ENCODE measurements at places on chromosomes 2 and 18.

GRCh38 chr18:29351171-29351570, 1174.2 kb upstream of the CDH2 start:
- no peak for DNase-seq

DNA sequence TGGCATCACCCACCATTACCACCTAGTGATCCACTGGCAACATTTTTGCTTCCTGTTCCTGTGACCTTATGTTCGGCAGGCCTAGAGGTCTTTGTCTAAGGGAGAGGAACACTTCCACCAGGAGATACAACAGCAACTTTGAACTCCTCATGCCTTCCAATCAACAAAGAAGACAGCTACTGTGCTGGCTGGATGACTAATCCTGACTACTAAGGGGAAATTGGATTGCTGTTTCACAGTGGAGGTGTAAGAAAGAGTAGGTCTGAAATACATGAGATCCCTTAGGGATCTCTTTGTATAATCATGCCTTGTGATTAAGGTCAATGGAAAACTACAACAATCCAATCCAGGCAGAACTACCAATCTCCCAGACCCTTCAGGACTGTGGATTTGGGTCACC, 45.2 kb downstream of the EIF2AK3 start:
- DNase-seq, result no peak

GRCh38 chr2:98347298-98348065, 1.2 kb downstream of the CNGA3 start:
- DNase-seq, result no peak

DNA sequence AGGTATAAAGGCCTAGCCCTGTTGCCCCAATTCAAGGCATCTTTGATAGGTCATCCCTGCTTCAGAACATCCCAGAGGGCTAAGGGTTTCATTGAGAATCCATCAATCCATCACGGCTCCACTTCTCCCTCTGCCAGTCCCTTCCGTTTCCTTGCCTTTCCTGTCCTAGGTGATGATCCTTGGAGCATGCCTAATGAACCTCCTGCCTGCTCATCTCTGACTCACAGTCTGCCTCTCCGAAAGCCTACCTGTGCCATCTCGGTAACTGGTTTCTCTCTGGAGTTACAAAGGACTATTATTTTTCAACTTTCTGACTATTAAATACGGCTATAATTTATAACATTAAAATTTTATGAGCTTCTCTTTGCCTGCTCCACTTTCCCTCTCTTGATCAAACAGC, 36.7 kb upstream of the OSBPL6 start:
- no peak for DNase-seq

- DNase-seq, result no peak
Observed at GRCh38 chr2:168528016-168528415, 71.9 kb downstream of the CERS6 start.

- DNase-seq, result no peak
Observed at GRCh38 chr2:161085149-161085548, 75.1 kb upstream of the TANK start.

GRCh38 chr2:110170102-110170501, 34.7 kb downstream of the NPHP1 start:
- no peak for DNase-seq

DNA sequence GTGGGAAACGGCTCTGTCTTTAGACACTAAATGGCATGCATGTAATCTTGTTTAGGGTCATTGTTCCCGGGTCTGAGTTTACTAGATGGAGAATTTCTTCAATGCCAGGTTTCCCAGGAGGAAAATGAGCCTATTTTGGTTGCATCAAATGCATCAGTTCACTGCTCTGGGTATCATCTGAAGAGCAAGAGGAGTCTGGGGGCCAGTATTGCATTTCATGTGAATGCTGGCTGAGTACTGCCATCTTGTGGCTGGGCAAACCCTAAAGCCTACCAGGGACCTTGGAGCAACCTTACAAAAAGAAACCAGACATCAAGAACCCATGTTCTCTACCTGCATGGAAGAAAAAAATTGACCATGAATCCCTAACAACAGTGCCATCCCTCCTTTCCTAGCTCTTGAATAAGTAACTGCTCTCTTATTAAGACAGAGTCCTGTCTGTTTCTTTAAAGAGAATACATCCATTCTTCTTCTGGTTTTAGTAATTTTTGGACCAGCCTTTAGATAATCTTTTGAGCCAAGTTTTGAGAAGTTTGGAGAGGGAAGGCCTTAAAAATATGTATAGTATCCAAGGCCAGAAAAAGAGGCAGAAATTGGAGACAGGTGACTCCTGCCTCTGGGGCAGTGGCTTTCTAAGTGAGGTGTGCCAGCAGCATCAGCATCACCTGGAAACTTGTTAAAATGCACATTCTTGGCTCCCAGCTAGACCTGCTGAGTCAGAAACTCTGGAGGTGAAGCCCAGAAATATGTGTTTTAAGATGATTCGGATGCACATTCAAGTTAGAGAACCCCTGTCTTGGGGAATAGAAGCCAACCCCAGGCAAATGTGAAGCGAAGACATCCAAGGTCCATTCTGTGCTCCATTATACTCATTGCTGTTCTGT, 261.0 kb upstream of the CXCR4 start:
- DNase-seq, result peak; percentile 47

GRCh38 chr18:69664399-69664798, 263.7 kb downstream of the DOK6 start:
- no peak for DNase-seq

DNA sequence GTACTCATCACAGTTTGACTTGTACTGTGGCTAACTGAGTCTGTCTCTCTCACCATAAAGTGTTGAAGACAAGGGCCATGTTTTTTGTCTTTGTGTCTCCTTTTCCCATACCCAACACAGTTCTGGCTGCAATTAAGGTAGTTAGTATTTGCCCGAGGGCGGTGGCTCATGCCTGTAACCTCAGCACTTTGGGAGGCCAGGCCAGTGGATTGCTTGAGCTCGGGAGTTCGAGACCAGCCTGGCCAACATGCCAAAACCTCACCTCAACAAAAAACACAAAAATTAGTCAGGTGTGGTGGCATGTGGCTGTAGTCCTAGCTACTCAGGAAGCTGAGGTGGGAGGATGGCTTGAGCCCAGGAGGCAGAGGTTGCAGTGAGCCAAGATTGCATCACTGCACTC, 6.9 kb upstream of the KIF3C start:
- DNase-seq, result no peak

GRCh38 chr2:128774320-128775216, 455.9 kb upstream of the HS6ST1 start:
- DNase-seq, result no peak

- no peak for DNase-seq
Observed at GRCh38 chr2:210782222-210782621, 225.8 kb downstream of the CPS1 start.

- DNase-seq, result no peak
Observed at GRCh38 chr2:127423478-127423843, 5.2 kb downstream of the PROC start.

DNA sequence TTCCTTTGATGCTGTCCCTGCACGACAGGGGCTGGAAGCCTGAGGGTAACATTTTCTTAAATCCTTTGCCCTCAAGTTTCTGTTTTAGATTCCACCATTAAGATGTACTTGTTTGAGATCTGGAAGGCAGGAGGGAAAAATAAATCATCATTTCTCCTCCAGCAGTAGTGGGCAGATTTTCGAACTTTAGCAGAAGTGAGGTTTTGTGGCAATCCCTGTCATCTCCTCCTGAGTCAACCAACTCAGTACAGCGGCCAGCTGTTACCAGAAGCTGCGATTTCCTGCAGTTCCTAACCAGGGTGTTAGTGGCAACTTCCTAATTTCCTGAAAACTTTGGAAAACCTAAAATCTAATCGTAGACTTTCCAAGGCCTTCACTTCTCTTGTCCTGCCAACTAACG, 517.2 kb upstream of the ACVR2A start:
- DNase-seq, result no peak

GRCh38 chr2:110740747-110741349, 8.5 kb downstream of the ACOXL start:
- DNase-seq, result no peak

DNA sequence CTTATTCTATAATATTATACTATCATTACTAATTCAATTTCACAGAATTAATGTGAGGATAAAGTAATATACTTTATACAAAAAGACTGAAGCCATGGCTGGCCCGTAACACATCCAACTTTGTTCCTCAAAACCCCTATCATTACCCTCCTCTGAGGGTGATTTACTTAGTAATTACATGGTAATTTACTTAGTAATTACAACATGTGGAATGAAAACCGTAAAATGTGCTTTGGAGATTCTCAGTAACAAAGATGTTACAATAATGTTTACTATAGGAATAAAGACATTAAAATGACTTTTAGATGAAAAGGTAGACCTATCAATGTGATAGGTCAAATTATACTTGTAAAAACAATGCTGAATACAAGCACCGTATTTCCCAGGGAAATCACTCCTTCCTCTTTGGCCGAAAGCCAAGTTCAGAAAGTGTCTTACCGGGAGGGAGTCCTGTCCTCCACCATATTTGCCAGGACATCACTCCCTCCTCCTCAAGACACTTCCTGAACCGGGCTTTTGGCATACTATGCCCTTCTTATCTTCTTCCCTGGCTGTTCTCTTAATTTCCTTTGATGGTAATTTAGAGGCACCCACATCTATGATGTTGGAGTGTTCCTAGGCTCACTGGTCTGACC, 1047.8 kb downstream of the SOCS6 start:
- no peak for DNase-seq

- DNase-seq, result peak; percentile 63
Observed at GRCh38 chr2:181104512-181105115, 124.2 kb downstream of the UBE2E3 start.

GRCh38 chr18:2522112-2522511, 49.2 kb downstream of the METTL4 start:
- no peak for DNase-seq

DNA sequence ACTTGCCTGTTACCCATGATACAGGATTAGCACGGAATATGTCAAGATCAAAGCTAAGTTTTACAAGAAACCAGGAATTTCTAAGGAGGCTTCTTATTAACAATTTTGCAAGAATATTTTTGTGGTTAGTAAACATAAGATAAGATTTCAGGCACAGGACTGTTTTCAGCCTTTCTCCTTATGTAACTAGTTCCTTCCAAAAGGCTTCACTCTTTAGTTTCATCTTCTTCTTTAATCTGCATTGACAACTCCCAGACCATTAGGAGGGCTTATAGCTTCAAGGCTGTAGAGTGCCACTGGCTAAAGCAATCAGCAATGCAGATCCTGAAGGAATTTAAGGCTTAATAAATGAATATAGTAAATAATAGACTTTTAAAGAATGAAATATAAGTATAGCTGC, 29.3 kb downstream of the SLC14A1 start:
- DNase-seq, result no peak

DNA sequence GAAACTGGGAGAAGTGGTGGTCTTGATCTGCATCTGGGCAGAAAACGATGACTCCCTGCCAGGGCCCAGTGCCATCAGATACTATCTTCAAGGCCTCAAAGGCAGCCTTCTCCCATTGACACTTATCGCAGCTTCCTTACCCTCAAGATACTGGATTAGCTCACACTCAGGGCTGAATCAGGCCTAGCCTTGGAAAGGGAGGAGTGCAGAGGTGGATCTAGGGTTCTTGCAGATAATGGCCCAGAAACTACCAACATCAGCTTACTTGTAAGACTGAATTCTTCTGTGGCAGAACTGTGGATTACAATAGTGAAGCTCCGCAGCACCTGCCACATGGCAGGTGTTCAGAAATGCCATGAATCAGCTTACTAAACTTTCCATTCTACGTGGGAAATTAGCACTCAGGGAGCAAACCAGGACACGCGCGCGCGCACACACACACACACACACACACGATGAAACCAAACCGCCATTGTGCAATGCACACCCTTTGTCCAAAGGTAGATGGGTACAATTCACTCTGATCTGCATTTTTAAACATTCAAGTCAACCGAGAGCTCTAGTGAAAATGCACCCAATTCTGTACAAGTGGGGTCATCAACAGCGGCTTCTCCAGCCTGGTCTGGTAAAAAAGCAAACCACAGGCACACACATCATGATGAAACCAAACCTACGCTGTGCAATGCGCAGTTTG, 26.3 kb upstream of the TMEM182 start:
- peak; percentile 25 for DNase-seq

DNA sequence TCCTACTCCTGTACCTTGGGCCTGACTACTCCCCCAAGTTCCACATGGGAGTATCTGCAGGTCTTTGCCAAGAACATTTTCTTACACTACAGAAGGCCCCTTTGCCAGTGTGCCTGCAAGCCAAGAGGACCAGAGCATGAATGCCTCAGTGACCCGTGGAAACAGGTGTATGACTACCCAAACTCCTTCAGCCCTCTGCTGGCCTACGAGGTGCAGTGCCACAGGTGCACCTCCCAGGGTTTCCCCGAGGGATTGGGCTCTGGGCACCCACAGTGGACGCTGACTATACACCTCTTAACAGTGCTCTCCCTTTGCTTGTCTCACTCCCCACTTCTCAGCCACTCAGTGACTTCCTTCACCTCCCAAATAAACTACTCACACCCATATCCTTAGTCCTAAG, 91.4 kb downstream of the COL6A3 start:
- no peak for DNase-seq

DNA sequence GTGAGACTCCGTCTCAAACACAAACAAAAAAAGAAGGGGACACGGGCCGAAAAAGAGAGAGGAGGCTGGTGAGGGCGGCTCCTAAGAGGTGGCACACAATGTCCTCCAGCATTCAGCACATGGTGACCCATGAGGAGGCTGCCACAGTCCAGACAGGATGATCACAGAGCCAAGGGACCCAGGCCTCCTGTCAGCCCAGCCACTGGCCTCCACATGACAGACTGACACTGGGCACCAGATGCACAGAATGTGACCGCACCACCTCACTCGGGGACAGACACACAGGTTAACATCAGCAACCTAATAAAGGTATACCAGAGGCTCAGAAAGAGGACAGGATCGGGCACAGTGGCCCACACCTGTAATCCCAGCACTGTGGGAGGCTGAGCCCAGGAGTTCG, 21.0 kb downstream of the PASK start:
- DNase-seq, result no peak

- DNase-seq, result no peak
Observed at GRCh38 chr2:27966466-27966865, 75.9 kb downstream of the BABAM2 start.

GRCh38 chr18:62693659-62694058, 21.7 kb upstream of the PHLPP1 start:
- no peak for DNase-seq

DNA sequence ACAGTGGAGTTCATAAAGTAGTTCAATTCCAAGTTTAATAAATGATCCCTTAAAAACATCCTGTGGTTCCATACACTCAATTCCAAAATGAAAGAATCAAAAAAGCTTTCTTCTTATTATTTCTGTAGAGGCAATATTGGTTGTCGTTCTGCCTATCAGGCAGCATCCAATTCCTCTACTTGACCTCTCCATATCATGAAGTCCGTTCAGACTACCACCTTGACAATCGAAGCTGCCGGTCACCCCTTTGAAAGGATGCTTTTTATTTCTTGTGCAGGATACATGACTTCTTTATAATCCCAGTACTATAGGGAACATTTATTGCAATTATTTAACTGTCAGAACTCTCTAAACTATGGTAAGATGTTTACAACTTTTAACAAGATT, 3.3 kb upstream of the KCTD1 start:
- DNase-seq, result no peak

GRCh38 chr2:150911766-150912280, 349.8 kb downstream of the RBM43 start:
- DNase-seq, result no peak

All from erythroblast (primary cell).